Lower leg skin (tissue), 4 donors: ENCODE measurements at places on chromosomes 5 and 9.

- no peak for DNase-seq
These were observed 270.7 kb upstream of the ELAVL2 start for GRCh38 chr9:24096756-24097155.

- DNase-seq: peak; percentile 9
These were observed 10.9 kb downstream of the IGIP start for GRCh38 chr5:140136624-140137023.

GRCh38 chr9:136882109-136882946, 4.0 kb upstream of the TRAF2 start:
- DNase-seq: no peak

GRCh38 chr5:71925608-71926091, 181.6 kb upstream of the MAP1B start:
- no peak for DNase-seq

GRCh38 chr5:378301-378891, 56.9 kb downstream of the AHRR start:
- DNase-seq: peak; percentile 7
